CD4-positive, alpha-beta T cell treated with Interleukin-15 for 1 hour (primary cell): ENCODE measurements at places on chromosomes 11 and 22.

DNA sequence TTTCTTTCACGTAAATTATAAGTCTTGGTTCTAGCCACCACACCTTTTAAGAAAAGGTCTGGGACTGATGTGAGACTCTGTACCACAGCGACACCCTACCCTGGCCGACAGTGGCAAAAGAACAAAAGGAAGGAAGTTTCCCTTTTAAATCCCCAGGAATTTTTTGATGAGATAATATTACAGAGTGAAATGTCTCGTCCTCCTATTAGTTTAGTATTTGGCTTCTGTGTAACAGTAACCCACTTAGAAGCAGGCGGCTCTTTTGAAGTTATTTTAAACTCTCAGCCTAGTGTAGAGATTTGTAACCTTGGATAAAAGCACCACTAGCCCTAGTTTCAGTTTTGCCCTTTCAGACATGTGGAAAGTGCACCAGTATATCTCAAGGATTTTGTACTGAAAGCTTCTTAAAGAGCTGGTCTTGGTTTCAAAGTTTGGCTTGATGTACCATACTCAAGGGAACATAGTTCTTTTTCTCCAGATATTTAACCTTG, 84.1 kb downstream of the C22orf31 start:
- DNase-seq = no peak

GRCh38 chr11:12263141-12263693, 114.2 kb upstream of the PARVA start:
- DNase-seq = no peak

DNA sequence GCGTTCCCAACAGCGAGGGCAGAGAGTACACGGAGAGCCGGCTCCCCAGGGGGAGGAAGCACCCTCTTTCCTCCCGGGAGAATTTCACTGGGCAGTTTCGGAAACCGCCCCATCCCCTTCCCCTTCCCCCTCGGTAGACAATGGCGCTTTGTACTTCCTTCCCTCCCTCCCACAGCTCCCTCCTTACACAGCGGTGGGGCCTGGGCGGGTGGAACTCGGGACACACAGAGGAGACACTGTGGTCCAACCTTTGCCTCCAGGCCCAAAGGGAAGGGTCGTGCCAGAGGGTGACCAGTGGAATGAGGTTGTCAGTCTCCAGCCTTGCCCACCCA, 4.3 kb downstream of the SMTN start:
- no peak for DNase-seq

DNA sequence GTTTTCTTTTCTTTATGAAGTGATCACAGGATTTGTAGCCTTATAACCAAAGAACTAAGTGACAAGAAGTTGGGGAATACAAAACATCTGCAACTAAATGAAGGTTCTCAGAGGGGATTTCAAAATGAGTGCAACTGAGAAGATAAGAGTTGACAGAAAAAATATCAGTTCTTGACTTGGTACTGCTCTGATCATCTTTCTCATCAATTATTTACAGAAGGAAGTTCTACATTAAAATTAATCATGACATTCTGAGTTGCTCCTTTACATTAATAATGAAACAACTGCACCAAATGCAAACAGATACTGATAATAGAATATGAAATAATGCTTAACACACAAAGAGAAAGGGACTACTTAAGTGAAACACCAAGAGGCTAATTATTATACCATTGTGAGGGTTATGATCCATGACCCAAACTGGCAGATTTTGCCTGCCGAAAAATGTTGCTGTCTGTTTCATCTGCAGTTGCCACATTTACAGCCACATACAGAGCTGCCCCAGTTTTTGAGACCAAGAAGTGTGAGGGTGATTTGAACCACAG, 561.9 kb upstream of the ANO5 start:
- no peak for DNase-seq

DNA sequence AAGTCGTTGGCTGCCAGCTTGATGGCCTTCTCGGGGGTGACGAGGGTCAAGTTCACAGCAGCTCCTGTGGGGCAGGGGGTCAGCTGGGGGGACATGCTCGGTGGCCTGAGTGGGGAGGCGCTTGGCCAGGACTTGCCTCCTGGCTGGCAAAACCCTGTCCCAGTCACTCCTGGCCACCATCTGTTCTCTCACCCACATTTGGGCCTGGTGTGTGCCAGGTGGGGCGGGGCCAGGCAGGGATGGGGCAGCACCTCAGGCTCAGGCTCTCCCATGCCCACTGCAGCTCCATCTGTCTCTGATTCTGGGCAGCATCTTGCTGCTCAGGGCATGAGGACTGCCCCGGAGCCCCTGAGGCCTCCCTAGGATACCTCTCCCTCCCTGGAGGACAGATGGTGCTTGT, 3.7 kb upstream of the CEND1 start:
- DNase-seq = no peak

GRCh38 chr11:66418168-66418985, 2.5 kb upstream of the NPAS4 start:
- DNase-seq = peak; percentile 43

DNA sequence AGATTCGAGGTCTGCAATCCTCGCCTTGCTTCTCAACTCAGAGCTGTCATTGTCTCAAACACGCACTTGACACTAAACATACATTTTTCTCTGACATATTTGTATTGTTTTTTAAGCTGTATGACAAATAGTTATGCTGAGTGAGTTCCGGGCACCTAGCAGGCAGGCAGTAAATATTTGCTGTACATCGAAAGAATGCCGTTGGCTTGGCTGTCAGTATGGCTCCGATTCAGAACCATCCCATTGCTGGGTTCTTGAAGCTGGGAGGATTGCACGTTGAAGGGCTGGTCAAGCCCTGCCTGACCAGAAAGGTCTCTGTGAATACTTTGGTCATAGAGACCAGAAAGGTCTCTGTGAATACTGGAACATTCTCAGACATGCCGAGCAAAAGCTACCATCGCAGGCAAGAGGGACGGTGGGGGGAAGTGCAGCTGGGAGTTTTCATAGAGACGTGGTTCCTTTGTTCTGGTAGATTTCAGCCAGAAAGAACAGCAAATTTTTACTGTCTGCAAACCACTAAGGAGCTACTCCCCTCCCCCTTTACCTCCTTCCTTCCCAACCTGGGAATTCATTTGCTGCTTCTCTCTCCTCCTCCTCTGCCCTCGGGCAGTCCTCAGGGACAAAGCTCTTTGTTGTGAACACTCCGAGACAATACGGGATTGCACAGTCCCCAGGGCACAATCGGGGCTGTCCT, 202.2 kb upstream of the SORL1-AS1 start:
- DNase-seq = no peak

DNA sequence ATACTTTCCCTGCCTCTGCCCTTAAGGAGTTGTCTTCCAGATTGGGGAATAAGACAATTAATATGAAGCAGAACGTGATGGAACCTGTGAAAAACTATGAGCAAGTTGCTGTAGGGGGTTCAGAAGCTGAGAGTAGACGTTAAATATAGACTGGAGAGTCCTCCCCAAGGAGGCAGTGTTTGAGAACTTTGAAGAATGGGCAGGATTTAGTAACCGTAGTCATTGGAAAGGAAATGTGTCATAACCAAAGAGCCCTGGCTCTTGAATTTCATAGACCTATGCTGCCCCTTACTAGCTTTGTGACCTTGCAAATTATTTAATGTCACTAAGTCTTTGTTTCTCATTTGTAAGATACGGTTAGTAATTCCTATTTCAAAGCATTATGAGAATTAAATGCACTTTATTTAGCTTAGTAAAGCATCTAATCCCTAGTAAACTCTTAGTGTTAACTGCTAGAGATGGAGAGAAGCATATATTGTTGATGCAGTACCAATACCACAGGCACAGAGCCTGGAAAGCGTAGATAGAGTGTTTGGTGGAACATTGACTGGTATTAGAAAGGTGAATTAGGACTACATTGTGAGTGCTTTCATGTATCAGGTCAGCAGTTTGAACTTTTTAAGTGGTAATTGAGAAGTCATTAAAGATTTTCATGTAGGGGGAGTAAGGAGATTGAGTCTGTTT, 54.1 kb downstream of the MCAM start:
- no peak for DNase-seq

- DNase-seq = no peak
Observed at GRCh38 chr11:17613983-17614382, 66.9 kb downstream of the OTOG start.

DNA sequence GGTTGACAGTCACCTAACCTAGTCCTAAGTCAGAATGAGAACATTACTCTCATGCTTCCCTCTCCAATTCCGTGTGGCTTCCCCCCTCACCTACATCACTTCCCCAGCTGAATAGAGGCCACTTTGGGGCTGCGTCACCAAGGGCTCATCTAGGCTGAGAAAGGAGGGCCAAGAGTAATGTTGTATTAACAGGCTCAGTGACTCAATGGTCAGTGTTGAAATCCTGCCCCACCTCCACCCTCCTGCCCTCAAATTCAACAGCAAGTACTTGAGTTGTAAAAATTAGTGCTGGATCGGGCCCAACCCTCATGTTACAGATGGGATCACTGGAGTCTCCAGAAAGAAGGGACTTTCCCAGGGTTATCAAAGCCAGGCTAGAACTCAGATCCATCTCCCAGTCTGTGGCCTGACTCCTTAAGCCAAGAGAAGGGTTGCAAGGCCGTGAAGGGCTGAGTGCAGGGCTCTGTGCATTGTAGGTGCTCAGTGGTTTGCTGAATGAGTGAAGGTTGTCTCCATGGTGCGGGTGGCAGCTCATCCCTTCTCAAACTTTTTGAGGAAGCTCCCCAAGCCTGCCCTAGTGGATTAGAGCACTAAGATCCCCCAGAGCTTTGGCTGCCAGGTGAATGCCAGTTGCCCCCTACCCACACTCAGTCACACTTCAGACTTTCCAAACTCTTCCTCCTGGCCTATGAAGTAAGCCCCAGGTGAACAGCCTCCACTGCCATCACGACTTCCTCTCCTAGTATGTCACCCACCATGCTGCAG, 3.2 kb downstream of the DGAT2 start:
- peak; percentile 79 for DNase-seq

DNA sequence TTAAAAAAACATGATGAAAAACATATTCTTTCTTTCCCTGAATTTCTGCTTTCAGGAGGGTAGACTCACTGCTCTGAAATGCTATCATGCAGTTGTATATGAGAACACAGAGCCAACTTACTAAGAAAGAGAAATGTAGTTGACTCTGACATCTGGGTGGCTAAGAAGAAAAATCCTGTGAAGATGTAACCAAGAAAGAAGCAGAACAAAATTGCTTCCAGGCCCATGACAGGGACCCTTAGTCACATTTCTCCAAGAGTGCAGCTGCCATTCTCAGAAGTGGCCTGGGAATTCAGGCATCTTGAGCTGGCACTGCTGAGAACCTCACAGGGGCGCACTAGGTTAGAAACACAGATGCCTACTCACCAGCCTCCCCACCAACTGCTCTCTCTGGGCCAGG, 73.6 kb downstream of the RPL27A start:
- DNase-seq = no peak

DNA sequence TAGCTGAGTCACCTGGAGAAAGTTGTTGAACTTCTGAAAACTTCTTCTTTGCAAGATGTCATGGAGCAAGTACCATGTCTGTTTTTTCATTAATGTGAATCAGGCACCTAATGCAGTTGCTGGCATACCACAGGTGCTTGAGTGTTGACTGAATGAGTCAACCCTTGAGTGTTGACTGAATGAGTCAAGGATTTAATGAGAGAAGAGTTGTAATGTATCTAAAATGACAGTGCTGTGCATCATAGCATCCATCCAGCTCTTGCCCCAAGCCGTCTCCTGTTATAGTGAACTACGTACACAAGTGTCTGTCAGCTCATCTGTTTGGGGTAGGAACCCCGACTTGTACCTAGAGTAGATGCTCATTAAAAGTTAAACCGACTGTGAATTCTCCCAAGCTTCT, 93.1 kb downstream of the CWC15 start:
- no peak for DNase-seq

DNA sequence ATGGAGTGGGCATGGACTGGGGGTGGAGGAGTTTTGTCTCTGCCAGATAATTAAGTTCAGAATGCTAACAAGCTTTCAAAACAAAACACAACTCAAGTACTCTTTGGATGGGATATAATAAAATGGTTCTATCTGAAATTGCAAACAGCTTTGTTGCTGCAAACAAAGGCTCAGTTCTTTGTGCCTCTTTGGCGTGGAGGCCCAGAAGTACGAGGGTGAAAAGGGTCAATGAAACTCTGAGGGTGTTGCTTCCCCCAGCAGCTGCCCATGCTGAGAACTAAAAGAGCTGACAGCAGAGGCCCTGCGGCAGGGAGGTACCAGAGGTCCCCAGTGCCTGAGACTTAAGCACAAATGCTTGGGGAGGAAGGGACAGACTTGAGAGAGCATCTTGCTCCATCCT, 26.5 kb upstream of the IGSF22 start:
- no peak for DNase-seq

DNA sequence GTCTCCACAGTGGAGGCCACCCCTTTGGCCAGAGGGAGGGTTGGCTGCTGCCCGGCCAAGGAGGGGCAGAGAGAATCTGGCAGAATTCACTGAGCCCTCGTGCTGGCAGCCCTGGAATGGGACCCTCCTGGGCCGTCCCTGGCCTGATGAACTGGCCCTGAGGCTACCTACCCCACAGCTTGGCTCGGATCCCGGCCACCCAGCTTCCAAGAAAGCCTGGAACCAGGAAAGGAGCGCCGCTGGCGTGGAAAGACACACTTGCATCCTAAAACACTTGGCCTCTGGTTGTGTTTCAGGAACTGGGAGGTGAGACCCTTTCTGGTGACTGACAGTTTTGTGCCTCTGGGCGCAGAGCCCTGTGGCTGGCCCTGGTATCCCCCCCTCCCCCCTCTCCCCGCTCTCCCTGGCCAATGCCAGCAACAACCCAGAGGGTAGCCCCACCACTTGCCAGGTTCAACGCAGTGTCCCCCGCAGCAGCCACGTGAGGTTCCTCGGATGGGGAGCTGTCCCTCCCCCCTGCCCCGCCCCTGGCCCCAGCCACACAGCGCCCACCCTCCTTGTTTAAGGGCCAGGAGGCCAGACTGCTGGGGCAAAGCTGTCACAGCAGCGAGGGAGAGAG, 693 bp downstream of the NFAM1 start:
- no peak for DNase-seq

GRCh38 chr11:36751335-36751781, 153.3 kb upstream of the RAG2 start:
- DNase-seq = no peak

DNA sequence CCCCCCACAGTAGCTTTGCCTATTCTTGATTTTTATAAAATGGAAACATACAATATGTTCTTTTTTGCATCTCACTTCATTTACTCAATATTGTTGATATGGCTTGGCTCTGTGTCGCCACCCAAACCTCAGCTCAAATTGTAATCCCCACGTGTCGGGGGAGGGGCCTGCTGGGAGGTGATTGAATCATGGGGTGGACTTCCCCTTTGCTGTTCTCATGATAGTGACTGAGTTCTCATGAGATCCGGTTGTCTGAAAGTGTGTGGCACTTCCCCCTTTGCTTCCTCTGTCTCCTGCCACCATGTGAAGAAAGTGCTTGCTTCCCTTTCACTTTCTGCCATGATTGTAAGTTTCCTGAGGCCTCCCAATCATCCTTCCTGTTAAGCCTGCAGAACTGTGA, 431.3 kb downstream of the MN1 start:
- no peak for DNase-seq

- DNase-seq = no peak
Observed at GRCh38 chr11:82792822-82793569, 59.3 kb upstream of the FAM181B start.

- peak; percentile 10 for DNase-seq
Observed at GRCh38 chr22:39716534-39716933, 146.0 kb downstream of the CACNA1I start.
